ENCODE measurements at places on chromosomes 3 and 15.

GRCh38 chr3:32391643-32392535 is at the start of gene CMTM7:
Gene CMTM7 (plus strand): TSS chr3:32391853. CDS start chr3:32391907, 54 bp downstream.
- H3K36me3 ChIP-seq: peaks cover 16% of the 10 kb centered on the region
- H3K27ac ChIP-seq: peak within 1 kb of the TSS; percentile 97
- no peaks in the 10 kb centered on the region for H3K27me3 ChIP-seq
- peak; percentile 45 for DNase-seq
- H3K4me1 ChIP-seq: peaks cover 45% of the 10 kb centered on the region

- no peak overlapping the region for H3K27ac ChIP-seq
- H3K27me3 ChIP-seq: no peaks in the 10 kb centered on the region
- no peaks in the 10 kb centered on the region for H3K4me1 ChIP-seq
- DNase-seq: no peak
- no peaks in the 10 kb centered on the region for H3K36me3 ChIP-seq
Observed at GRCh38 chr15:76663529-76663928, 241.6 kb downstream of the SCAPER start.

DNA sequence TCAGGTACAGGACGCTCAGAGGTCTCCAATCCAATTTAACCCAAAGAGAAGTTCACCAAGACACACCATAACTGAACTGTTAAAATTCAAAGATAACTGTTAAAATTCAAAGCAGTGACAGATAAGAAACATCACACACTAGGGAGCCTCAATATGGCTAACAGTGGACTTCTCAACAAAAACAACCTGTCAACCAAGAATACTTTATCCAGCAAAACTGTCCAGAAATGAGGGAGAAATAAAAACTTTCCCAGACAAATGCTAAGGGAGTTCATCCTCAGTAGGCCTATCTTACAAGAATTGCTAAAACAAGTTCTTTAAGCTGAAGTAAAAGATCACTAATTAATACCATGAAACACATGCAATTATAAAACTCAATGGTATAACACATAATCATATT is 36.3 kb upstream of the MYLK start:
- no peaks in the 10 kb centered on the region for H3K27me3 ChIP-seq
- H3K4me3 ChIP-seq: no peak overlapping the region
- H3K36me3 ChIP-seq: no peaks in the 10 kb centered on the region
- no peak overlapping the region for H3K27ac ChIP-seq

DNA sequence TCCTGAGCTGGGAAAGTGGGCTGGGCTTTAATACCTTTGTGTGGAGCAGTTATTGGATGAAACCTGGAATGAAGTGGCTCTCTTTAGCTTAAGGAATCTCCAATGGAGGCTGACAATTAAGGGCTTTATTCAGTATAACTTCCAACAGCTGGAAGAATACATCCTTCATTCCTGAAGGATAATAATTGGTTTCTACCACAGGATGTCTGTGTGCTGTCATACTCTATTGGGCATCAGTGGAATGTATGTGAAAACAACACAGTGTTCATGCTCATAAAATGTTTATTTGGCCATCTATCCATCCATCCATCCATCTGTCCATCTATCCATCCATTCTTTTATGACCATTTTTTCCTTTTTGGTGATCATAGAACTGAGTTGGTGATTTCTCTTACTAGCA is 220.7 kb upstream of the GAP43 start:
- H3K27ac ChIP-seq: no peak overlapping the region
- no peaks in the 10 kb centered on the region for H3K36me3 ChIP-seq
- no peaks in the 10 kb centered on the region for H3K4me1 ChIP-seq
- DNase-seq: no peak
- no peak overlapping the region for H3K4me3 ChIP-seq
- peaks cover 16% of the 10 kb centered on the region for H3K27me3 ChIP-seq

- H3K27me3 ChIP-seq: no peaks in the 10 kb centered on the region
- H3K27ac ChIP-seq: no peak overlapping the region
- no peaks in the 10 kb centered on the region for H3K4me1 ChIP-seq
Observed at GRCh38 chr3:191721390-191721861, 260.5 kb downstream of the PYDC2 start.

GRCh38 chr3:160450846-160451245 is 1.3 kb upstream of the TRIM59 start:
- peaks cover 17% of the 10 kb centered on the region for H3K36me3 ChIP-seq
- H3K27ac ChIP-seq: peak overlapping the region; percentile 99
- no peaks in the 10 kb centered on the region for H3K27me3 ChIP-seq
- peak overlapping the region; percentile 100 for H3K4me3 ChIP-seq

GRCh38 chr15:57865294-57865693 is 158.8 kb downstream of the POLR2M start:
- peaks cover 39% of the 10 kb centered on the region for H3K27me3 ChIP-seq
- DNase-seq: no peak
- no peak overlapping the region for H3K27ac ChIP-seq
- H3K36me3 ChIP-seq: no peaks in the 10 kb centered on the region

DNA sequence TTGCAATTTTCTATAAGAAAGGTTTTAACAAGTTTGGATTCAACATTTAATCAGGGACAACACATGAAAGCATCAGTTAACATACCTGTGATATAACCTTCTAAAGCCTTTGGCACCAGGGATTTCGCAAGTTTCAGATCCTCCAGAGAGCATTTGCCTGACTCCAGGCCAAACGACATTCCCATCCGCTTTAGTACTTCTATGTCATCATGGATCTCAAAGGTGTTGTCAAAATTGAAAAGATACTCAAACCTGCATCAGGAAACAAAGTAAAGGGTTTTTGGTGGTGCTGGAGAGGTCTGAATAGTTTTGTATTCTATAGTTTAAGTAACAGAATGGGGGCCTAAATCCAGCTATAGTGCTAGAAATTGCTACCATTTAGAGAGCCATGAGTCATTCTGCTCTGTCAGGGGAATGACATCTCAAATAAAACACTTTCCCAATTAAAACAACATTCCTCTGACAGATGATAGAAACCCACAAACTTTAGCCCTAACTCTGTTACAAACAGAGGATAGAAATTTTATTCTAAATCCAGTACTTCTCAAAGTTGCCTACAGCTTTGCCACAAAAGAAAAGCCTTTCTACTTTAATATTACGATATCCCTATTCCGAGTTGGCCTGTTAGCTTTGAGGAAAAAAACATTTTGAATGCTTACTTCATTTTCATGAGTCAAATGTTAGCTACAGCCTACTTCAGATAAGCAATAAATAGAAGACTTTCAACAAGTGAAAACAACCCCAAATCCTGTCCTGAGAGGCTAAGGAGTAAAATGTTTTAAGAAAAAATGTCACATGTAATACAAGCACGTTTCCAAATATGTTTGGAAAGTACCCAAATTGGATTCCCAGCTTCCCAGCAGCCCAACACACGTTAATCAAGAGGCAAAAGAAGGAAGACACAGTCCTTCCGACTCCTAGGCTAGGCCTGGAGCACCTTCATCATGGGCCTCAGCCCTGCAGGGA is 83.4 kb downstream of the ATP1B3 start:
- peaks cover 19% of the 10 kb centered on the region for H3K36me3 ChIP-seq
- H3K27me3 ChIP-seq: no peaks in the 10 kb centered on the region
- H3K4me3 ChIP-seq: no peak overlapping the region
- no peak overlapping the region for H3K27ac ChIP-seq
- no peak for DNase-seq

GRCh38 chr3:182787302-182788036 is 5.8 kb upstream of the ATP11B start:
- H3K27ac ChIP-seq: no peak overlapping the region
- no peaks in the 10 kb centered on the region for H3K4me1 ChIP-seq
- H3K36me3 ChIP-seq: no peaks in the 10 kb centered on the region
- DNase-seq: no peak

DNA sequence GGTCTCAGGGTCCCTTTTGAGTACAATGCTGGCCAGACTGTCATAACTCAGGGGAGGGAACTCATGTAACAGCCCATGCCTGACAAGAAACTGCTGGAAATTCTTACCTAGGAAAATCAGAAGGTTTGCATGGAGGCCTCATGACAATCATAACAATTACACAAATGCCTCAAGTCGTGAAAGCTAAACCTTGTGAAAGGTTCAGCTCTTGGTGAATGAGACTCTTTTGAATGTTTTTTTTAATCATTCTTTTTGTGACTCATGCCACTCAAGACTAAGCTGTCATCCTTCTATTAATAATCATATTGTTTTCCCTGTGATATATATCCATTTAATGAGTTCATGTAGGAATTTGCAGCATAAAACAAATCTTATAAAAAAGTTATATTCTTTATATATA is 61.4 kb upstream of the LEKR1 start:
- no peak overlapping the region for H3K4me3 ChIP-seq
- DNase-seq: no peak
- H3K36me3 ChIP-seq: no peaks in the 10 kb centered on the region
- H3K27me3 ChIP-seq: no peaks in the 10 kb centered on the region

DNA sequence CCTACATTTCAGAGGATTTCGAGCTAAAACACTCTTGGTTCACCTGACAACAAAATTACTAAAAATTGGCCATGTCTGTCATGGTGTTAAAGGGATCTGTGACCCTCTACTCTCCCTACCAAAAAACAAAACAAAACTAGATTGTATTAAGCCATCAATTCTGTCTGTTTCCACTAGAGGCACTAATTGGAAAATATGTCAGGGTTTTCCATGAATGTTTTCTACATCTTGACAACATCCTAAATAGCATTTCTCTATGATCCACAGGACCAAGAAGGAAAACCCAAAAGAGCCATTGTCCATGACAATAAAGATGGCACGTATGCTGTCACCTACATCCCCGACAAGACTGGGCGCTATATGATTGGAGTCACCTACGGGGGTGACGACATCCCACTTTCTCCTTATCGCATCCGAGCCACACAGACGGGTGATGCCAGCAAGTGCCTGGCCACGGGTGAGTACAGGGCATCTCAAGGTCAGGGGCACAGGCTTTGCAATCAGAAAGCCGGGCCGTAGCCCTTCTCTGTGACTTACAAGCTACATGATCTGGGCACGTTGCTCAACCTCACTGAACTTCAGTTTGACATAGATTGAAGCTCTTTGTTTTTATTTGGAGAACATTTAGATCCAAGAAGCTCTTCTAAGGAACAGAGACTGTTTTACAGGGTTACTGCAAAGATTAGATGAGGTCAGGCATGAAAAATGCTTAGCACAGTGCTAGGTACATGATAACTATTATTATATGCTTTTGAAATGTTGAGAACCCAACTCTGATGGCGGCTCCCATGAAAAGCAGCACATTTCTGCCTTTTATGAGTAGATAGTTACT is 74.8 kb downstream of the DNASE1L3 start:
- no peaks in the 10 kb centered on the region for H3K27me3 ChIP-seq
- H3K4me3 ChIP-seq: no peak overlapping the region
- no peak for DNase-seq
- H3K27ac ChIP-seq: no peak overlapping the region
- no peaks in the 10 kb centered on the region for H3K4me1 ChIP-seq

- no peak overlapping the region for H3K4me3 ChIP-seq
- H3K36me3 ChIP-seq: no peaks in the 10 kb centered on the region
- no peaks in the 10 kb centered on the region for H3K4me1 ChIP-seq
- no peak for DNase-seq
- H3K27me3 ChIP-seq: peaks cover 41% of the 10 kb centered on the region
Observed at GRCh38 chr3:14780927-14781507, 37.7 kb upstream of the FGD5 start.

DNA sequence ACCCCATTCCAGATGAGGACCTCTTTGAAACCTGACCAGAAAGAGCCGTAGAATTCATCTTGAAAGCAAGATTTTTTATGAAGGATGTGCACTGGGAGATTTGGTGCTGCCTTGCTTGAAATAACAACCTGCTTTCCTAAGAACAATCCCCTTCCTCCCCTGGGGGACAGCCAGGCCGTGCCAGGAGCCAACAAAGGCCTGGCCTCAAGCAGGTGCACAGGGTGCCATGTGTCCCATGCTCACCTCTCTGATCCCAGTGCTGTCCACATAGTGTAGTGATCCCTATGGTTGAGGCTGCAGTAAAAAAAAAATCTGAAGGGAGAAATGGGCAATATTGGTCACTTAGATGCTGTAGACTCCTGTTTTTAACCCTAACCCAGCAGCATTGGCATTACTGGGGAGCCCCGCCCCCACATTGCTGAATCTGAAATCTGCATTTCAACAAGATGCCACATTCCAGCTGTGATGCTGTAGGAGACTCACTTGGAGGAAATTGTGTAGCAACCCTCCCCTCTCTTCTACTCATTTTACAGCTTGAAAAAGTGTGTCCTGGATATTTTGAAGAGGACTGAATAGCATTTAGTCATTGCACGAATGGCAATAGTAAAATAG is 171.2 kb downstream of the APBA2 start:
- peaks cover 2% of the 10 kb centered on the region for H3K4me1 ChIP-seq
- H3K27ac ChIP-seq: no peak overlapping the region
- no peak for DNase-seq
- H3K27me3 ChIP-seq: no peaks in the 10 kb centered on the region
- no peaks in the 10 kb centered on the region for H3K36me3 ChIP-seq

DNA sequence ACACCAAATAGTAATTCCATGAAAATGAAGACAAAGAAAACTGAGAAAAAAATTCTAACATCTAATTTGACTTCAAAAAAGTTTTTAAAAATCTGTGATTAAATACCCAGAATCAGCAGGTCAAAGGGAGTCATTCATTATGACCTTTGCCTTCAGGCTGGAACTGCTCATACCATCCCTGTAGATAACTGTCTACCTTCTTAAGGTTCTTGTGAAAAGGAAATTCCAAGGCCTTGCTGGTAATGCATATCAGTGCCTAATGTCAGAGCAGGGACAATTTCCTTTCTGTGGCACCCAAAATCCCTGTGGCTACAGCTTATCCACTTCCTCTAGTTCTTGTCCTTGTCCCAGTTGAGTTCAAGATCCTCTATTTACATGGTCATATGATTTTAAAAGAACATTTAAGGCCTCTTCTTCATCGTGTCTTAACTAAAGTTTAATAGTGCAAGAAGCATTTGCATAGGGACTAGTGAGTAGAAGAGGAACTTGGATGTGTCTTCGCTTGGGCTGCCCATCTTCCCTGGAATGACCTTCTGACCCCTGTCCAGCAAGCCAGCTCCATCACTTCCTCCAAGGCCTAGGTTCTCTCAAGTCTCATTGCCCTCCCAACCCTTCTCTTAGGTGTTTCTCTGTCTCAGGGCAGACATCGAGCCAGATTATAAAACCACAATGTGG is 8.7 kb upstream of the PLCL2 start:
- DNase-seq: no peak
- H3K4me1 ChIP-seq: no peaks in the 10 kb centered on the region
- no peak overlapping the region for H3K27ac ChIP-seq
- no peaks in the 10 kb centered on the region for H3K36me3 ChIP-seq

Measured in effector memory CD8-positive, alpha-beta T cell (primary cell).